Adrenal gland (tissue), 19 donors: ENCODE measurements at places on chromosomes 2 and 18. TPM values are rescaled to one million over a fixed set of nuclear protein-coding genes. Genes with fewer than 3 reads are reported as not detected.

The GKN1 gene
- 2.9 TPM for polyA plus RNA-seq

The CD207 gene
- 0.07 TPM for polyA plus RNA-seq

The CXCR1 gene
- polyA plus RNA-seq, result 0.24 TPM

The PMAIP1 gene
- 0.16 TPM for polyA plus RNA-seq

The RAX gene
- not detected for polyA plus RNA-seq

The UGT1A1 gene
- 0.08 TPM for polyA plus RNA-seq

The CRYBA2 gene
- polyA plus RNA-seq, result 7.2 TPM

The RESP18 gene
- polyA plus RNA-seq, result not detected

The AFF3 gene
- 1.1 TPM for polyA plus RNA-seq

The THSD7B gene
- 0.10 TPM for polyA plus RNA-seq

The HOXD1 gene
- 0.18 TPM for polyA plus RNA-seq

The IGFBP5 gene
- 204 TPM for polyA plus RNA-seq

The CDCA7 gene
- polyA plus RNA-seq, result 1.3 TPM
